ENCODE measurements at places on chromosomes 6 and 20.

GRCh38 chr6:170128811-170129681 is 161.8 kb downstream of the DLL1 start:
- DNase-seq, result peak; percentile 8

- DNase-seq, result no peak
These were observed 113.1 kb upstream of the ZNF217 start for GRCh38 chr20:53706466-53707370.

DNA sequence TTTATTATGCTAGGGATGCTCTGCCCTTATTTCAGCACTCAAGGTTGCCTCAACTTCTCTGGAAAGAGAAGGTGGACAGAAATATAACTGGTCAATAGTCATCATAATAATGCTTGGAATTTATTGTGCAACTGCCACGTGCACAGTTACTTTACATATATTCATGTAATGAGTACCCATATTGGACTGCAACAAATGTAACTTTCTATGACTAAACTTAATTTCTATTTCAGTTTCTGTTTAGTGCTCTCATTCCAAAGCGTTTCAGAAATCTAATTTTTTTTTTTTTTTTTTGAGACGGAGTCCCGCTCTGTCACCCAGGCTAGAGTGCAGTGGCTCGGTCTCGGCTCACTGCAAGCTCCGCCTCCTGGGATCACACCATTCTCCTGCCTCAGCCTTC is 28.3 kb upstream of the CD83 start:
- no peak for DNase-seq

- no peak for DNase-seq
These were observed 171.1 kb downstream of the ADAT2 start for GRCh38 chr6:143279385-143279784.

GRCh38 chr6:75602246-75603105 is 796 bp downstream of the SENP6 start:
- DNase-seq, result peak; percentile 74

- peak; percentile 59 for DNase-seq
These were observed 425.3 kb downstream of the KIF16B start for GRCh38 chr20:16147916-16148315.

Measured in right hindlimb (tissue), 1 donor.